ENCODE measurements at places on chromosomes 5 and 9. TPM values are rescaled to one million over a fixed set of nuclear protein-coding genes. Genes with fewer than 3 reads are reported as not detected.

DNA sequence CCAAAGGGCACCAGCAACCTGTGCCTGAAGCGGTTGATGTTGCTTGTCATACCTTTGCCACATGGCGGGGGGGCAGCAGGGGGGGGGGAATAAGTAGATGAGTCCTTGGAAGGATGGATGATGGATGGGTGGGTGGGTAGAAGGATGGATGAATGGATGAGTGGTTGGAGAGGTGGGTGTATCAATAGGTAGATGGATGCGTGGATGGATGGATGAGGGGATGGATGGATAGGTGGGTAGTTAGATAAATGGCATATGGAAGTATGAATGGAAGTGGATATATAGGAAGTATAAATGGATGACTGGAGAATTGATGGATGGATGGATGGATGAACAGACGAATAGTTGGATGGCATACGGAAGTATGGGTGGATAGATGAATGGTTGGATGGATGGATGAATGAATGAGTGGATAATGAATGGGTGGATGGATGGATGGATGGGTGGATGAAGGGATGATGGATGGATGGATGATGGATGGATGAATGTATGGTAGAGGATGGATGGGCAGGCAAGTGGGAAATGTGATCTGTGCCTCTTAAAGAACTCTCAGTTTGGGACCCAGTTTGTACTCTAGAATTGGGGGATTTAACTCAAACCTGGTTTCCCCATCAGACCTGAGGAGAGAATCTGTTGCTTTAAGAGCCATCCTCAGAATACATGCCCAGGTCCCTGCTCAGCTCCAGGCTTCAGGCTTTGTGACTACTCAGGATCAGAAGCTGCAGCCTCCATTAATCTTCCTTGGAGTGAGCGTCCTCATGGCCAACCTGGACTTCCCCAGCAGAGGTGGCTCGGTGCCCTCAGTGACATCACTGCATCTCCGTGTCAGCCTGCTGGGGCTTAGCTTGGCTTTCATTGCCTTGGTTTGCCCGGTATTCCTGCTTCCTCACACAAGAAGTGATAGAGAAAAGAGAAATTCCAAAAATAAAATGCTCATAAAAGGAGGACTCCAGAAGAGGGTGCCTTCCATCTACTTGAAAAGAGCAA, 27.6 kb upstream of the SUSD3 start:
- no peak for DNase-seq

DNA sequence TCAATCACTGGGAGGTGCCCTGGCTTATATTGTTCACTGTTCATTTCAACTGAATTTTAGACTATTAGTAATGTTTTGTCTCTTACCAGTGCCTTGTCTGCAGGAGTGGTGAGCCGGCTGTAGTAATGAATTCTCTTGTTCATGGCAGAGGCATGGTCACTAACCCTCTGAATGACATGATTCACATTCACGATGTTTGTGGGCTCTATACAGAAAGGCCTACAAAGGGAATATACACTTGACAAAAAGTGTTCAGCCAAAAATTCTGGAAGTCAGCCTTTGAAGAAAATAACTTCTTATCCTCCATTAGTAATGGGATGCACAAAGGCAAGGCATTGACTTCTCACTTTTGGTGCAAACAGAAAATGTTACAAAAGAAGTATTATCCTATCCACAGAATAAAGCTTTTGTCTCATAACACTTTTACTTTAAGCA, 39.6 kb downstream of the SLC38A9 start:
- no peak for DNase-seq

GRCh38 chr9:32707326-32707725, 71.9 kb upstream of the TAF1L start:
- DNase-seq, result no peak

The PCDHA1 gene
- total RNA-seq, result not detected

The PCDHGB4 gene
- 4.5 TPM for total RNA-seq

Measured in left cardiac atrium (tissue), 4 donors.